ENCODE measurements at places on chromosomes 13 and 19.

- DNase-seq: no peak
These were observed 26.5 kb downstream of the MYCBP2 start for GRCh38 chr13:77300176-77301037.

DNA sequence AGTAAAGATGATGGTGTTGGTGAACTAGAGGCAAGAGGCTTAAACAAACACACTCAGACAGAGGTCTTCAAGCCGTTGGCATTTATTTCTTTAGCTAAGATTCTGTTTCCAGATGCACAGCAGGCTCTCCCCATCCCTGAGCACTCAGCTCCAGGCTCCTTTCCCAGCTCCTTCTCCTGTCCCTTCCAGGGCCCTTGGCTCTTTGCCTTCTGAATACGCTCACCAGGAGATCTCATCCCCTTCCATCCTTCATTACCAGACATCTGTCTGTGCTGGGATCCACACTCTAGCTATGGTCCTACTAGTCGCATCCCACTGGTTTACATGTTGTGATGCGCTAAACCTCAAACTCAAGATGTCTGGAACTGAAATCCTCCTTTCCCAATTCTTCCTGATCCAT is 25.3 kb upstream of the DOCK9 start:
- DNase-seq: no peak

- DNase-seq: peak; percentile 22
These were observed 65.0 kb downstream of the MTUS2 start for GRCh38 chr13:28885181-28885580.

DNA sequence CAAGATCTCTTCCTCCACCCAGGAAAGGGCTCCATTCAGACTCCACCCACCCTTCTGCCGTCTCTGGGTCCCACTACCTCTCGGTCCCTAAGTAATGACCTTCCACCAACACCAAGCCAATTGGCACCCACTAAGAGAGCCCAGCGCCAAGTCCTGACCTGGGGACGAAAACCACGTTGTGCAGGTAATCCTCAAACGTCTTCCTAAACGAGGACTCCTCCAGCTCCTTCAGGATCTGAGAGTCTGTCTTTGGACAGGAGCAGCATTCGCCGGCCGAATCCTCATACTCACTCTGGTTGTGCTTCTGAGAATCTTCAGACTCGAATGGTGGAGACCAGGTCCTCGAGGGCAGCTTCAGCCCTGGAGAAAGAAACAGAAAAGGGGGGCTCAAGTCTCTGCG is 83.1 kb downstream of the ZNF557 start:
- no peak for DNase-seq

- DNase-seq: no peak
These were observed 340.6 kb downstream of the KCNRG start for GRCh38 chr13:50355797-50356196.

All from eye (tissue), 1 donor.